ENCODE measurements at places on chromosomes 6 and 20.

GRCh38 chr20:58366866-58367265, 22.2 kb upstream of the VAPB start:
- no peak for DNase-seq

- DNase-seq: peak; percentile 32
These were observed 229.3 kb downstream of the FARS2 start for GRCh38 chr6:5490501-5491069.

DNA sequence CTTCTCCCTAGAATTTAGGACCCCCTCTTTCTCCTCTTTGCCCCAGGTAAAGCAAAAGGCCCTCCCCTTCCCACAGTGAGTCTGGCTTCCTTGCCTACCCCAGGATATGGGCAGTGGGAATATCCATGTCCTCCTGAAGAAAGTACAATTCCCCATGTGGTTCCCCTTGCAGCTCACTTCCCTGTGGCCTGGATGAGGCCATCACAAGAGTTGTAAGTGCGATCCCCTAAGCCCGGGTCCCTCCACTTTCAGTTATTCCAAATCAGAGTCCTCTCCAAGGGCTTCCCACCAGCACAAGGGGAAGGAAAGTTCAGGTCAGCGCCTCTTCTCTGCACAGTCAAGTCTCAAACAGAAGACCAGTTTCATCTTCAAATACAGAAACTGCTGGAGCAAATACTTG, 10.2 kb upstream of the PTPN1 start:
- DNase-seq: no peak

GRCh38 chr6:113825781-113826180, 31.4 kb upstream of the MARCKS start:
- no peak for DNase-seq

DNA sequence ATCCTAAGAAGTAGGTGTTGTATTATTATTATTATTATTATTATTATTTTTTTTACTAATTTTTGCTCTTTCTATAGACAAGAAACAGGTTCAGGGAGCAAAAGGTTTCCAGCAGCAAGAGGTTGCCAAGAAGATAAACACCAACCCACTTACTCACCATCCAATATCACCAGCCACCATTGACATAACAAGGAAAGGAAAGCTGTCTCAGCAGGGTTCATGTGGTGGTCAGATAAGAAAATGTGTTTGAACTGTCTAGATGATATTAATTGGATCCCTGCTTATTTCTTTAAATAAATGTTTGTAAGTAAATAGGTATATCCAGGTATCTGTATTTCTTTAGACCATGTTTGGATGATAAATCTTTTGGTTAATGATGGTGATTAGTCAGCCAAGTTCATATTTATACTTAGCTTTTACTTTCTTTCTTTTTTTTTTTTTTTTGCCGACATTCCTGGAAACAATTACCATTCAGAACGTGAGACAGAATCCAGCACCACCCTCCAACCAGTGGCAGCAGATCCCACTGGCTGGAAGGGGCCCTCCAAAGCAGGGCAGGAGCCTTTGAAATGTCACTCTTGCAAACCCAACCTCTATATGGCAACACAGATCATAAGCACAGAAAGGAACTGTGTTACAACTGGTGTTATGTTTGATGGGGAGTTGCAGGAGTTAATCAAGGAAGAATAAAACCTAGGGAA, 139.2 kb upstream of the ECI2 start:
- DNase-seq: no peak

- no peak for DNase-seq
These were observed 20.6 kb downstream of the OLIG3 start for GRCh38 chr6:137473598-137473997.

GRCh38 chr6:119734227-119734626, 384.7 kb upstream of the MAN1A1 start:
- DNase-seq: no peak

DNA sequence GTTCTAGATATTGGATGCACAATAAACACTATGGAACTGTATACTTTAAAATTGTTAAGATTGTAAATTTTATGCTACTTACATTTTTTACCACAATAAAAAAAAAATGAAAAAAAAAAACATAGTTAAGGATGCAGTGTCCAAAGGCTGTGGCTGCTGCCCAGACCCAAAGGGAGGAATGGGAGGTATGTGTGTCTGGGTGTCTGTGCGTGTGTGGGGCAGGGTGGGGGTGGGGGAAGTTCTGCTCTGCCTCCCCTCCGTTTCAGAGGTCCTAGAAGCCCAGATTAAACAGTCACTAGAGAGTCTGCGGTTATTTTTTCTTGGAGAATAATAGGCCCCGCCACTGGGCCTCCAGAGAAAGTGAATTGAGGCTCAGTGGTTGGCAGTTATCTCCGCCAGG, 136.4 kb upstream of the ARMC2 start:
- DNase-seq: no peak

DNA sequence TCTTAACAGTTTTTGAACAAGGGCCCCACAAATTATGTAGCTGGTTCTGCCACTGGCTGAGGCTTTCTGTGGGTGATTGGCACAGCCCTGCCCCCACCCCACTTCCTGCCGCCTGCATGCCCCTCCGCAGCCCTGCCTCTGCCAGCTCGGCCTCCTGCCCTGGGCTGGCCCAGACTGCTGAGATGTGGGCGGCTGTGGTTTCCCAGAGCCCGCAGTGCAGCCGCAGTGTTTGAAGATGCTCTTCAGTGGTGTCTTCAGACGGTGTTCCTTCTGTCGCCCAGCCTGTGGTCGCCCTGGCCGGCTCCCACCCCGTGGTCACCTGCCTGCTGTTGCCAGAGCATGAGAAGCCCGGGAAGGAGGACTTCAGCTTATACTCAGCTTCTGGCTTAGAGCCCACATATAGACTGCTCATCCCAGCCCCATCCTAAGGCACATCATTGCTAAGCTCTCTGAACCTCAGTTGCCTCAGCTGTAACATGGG, 154.3 kb downstream of the VEGFA start:
- no peak for DNase-seq

GRCh38 chr6:167833396-167833763, 6.7 kb downstream of the AFDN start:
- no peak for DNase-seq

DNA sequence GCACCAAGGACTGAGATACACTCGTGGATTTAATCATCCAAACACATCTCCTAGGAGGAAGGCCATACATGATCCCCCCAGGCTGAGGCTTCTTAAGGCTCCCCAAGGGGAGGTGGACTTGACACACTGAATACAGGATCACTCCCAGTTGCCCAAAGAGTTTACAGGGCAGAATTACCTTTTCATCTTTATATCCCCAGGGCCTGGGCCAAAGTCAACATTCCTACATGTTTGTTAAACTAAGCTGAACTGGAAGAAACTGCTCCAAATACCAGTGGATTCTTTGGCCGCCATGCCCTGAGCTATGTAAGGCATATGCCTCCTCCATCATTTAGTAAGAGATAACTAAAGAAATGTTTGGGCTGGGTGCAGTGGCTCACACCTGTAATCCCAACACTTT, 22.2 kb upstream of the SERPINB1 start:
- DNase-seq: no peak

Measured in NCI-H82 (cell line).